ENCODE measurements at places on chromosomes 11 and 22. TPM values are rescaled to one million over a fixed set of nuclear protein-coding genes. Genes with fewer than 3 reads are reported as not detected.

GRCh38 chr11:61453695-61454094 lies 23.8 kb downstream of the SDHAF2 start:
- no peak overlapping the region for H3K27ac ChIP-seq
- no peak for DNase-seq
- H3K4me1 ChIP-seq, result no peaks in the 10 kb centered on the region
- H3K27me3 ChIP-seq, result no peaks in the 10 kb centered on the region

The P4HA3 gene
- 0.30 TPM for total RNA-seq

The WT1 gene
- total RNA-seq, result not detected

The JRKL gene
- total RNA-seq, result 5.3 TPM

DNA sequence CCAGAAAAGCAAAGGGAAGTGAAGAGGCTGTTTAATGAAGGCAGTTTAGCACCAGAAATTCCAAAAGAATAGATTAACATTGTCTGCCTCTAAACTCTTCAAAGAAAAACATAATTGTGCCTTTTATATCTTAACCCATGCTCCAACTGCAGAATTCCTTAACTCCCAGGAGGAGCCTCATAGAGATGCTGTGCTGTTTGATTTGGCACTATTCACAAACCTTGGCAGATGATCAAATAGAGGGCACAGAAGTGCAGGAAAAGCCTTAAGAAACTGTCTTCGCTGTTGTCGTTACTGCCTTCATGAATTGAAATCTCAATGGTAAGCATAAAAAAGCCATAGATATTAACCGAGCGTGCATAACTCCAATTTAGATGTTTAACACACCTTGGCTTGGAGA lies 124.1 kb upstream of the MPPED2 start:
- no peaks in the 10 kb centered on the region for H3K4me1 ChIP-seq
- H3K4me3 ChIP-seq, result no peak overlapping the region
- H3K27me3 ChIP-seq, result no peaks in the 10 kb centered on the region

DNA sequence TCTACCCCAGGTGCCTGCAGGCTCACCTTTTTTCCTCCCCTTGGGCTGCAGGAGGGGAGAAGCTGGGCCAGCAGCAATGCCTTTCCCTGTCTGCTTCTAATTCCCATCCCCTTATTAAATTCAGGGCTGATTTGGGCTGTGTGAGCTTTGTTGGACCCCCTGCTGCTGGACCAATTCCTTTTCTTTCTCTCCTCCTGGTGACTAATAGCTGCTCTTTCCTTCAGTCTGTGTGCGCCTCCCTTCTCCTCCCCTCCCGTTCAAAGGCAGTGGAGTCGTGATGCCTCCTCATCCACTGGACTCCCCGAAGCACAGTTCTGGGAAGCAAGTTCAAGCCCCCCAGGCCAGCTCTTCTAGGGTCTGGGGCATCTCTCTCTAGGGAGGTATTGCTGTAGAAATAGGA lies 567.9 kb upstream of the CADM1 start:
- H3K4me1 ChIP-seq, result peaks cover 6% of the 10 kb centered on the region
- H3K4me3 ChIP-seq, result no peak overlapping the region
- no peak overlapping the region for H3K27ac ChIP-seq
- DNase-seq, result no peak

The OR8D4 gene
- not detected for total RNA-seq

The MMP8 gene
- total RNA-seq, result 1.7 TPM

- H3K36me3 ChIP-seq, result no peaks in the 10 kb centered on the region
- H3K4me1 ChIP-seq, result no peaks in the 10 kb centered on the region
- no peak overlapping the region for H3K27ac ChIP-seq
- H3K4me3 ChIP-seq, result no peak overlapping the region
- DNase-seq, result no peak
Measured at GRCh38 chr11:88604260-88604659, 266.7 kb upstream of the CTSC start.

The A4GALT gene
- total RNA-seq, result 11.9 TPM

- H3K4me1 ChIP-seq, result peaks cover 32% of the 10 kb centered on the region
- no peaks in the 10 kb centered on the region for H3K36me3 ChIP-seq
- no peak for DNase-seq
- no peak overlapping the region for H3K27ac ChIP-seq
- H3K4me3 ChIP-seq, result no peak overlapping the region
Measured at GRCh38 chr11:44941259-44942021, 9.2 kb downstream of the TP53I11 start.

The MOGAT2 gene
- not detected for total RNA-seq

DNA sequence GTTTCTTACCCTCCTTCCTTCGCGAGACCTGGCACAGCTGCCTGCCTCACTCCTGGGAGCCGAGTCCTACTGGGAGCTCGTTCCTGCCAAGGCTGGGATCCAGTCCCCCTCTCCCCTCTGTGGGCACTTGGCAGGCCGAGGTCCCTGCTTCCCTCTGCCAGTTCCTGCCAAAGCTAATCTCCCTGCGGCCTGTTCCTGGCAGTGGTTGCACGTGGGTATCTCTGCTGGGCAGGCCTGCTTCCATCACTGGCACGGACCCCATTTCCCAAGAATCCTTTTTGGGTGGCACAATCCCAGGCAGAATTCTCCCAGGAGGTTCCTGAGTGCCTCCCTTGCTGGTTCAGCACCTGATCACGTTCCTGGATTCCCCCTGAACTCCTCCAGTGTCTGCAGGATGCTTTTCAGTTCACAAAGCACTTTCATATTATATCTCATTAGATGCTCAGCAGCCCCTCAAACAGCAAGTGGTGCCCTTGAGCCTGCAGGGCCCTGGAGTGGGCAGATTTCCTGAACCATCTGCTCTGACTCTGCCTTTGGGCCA lies 96.5 kb downstream of the RRM1 start:
- H3K27ac ChIP-seq, result no peak overlapping the region
- no peak for DNase-seq
- H3K4me1 ChIP-seq, result peaks cover 4% of the 10 kb centered on the region
- no peaks in the 10 kb centered on the region for H3K27me3 ChIP-seq

The CYTH4 gene
- total RNA-seq, result 32.8 TPM

The BAD gene
- total RNA-seq, result 72.0 TPM

DNA sequence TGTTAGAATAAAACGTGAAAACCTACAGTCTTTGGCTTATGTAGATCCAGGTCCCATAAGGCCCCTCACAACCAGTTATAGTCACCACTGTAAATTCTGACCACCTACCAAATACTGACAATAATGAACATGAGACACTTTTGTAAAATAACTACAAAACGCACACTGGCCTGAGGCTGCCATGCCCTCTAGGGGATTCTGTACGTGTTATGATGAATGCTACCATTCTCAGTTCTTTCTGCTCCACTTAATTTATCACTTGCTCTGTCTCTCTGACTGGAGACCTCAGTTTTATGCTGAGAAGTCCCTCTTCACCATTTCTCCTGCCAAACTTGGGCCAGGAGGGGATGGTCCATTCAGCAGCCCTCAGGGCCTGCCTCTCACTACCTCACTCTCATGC lies 18.7 kb upstream of the TMPRSS5 start:
- no peak overlapping the region for H3K27ac ChIP-seq
- no peak overlapping the region for H3K4me3 ChIP-seq
- no peak for DNase-seq
- H3K4me1 ChIP-seq, result no peaks in the 10 kb centered on the region
